Stimulated activated memory B cell treated with anti-CD40 and anti-IgM and Interleukin-4, amounts not matched to agents 10 μg/mL and 1 μg/mL and 100 μg/mL, for 72 hours (primary cell): ENCODE measurements at places on chromosomes 16 and 17.

DNA sequence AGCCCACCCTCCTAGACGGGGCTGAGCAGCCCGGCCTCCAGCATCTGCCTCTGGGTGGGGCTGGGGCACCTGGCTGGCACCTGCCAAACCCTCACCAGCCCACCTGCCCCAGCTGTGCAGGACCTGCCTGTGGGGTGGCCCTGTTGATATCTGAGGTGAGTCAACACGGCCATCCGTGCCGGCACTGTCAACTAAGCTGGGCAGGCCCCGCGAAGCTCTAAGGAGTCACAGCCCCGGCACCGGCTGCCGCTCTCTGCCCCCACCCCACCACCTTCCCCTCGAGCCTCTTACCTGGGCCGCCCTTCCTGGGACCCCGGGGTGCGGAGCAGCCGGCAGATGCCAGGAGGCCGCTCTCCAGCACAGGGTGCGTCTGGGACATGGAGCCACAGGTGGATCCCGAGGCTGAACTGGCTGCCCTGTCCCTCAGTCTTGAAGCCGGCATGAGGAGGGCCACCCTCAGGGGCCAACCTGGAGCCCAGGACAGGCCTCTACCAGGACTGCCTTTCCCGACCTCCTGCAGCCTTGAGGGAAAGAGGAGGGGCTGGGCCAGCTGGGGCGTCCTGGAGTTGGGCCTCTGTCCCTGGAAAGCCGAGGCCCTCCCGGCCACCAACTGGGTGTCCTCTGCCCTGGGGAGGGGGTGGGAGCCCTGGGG is 515 bp downstream of the CBFA2T3 start:
- peaks cover 90% of the 10 kb centered on the region for H3K4me1 ChIP-seq
- H3K4me3 ChIP-seq, result peak overlapping the region; percentile 94
- peak; percentile 24 for ATAC-seq
- peaks cover 34% of the 10 kb centered on the region for H3K36me3 ChIP-seq
- H3K27me3 ChIP-seq, result no peaks in the 10 kb centered on the region

DNA sequence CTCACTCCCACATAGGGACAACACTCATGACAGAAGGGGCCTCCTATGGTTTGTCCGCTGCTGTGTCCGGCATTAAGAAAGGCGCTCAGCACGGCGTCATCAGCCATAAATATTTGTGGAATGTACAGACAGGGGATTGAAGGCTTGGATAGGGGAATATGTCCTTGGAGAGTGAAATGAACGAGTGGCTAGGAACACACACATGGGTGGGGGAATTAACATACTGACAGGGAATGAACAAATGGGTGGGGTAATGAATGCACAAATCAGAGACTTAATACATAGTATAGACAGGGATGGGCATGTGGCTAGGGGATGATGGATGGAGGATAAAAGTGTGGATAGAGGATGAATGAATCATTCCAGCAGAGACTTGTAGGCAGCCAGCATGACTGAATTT is 154.0 kb upstream of the HSBP1 start:
- no peak for ATAC-seq
- H3K36me3 ChIP-seq, result no peaks in the 10 kb centered on the region
- peaks cover 18% of the 10 kb centered on the region for H3K27me3 ChIP-seq
- H3K27ac ChIP-seq, result no peak overlapping the region
- H3K4me1 ChIP-seq, result no peaks in the 10 kb centered on the region
- no peak overlapping the region for H3K4me3 ChIP-seq

DNA sequence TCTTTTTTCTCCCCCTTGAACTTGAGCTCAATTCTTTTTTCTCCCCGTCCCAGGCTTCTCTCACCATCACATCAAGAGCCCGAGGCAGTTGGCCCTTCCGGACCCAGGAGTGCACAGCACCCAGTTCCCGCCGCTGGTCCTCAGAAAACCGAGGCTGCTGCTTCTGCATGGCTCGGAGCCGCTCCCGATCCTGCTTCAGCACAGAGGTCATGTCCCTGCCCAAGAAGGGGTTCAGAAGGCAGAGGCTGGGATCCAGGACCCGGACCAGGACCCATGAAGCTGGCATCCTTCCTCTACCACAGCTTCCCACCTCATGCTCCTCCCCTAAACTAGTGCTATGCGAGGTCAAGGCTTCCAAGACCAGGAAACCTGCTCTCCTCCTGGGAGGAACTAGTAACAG is 10.5 kb downstream of the PER1 start:
- H3K27ac ChIP-seq, result no peak overlapping the region
- H3K27me3 ChIP-seq, result no peaks in the 10 kb centered on the region
- ATAC-seq, result no peak
- peaks cover 59% of the 10 kb centered on the region for H3K36me3 ChIP-seq
- no peak overlapping the region for H3K4me3 ChIP-seq
- peaks cover 8% of the 10 kb centered on the region for H3K4me1 ChIP-seq

- no peaks in the 10 kb centered on the region for H3K27me3 ChIP-seq
- peak overlapping the region; percentile 18 for H3K4me3 ChIP-seq
- peak; percentile 61 for ATAC-seq
Observed at GRCh38 chr17:27463235-27463677, 7.0 kb downstream of the KSR1 start.

GRCh38 chr16:88078111-88078775 is 127.0 kb downstream of the BANP start:
- no peak overlapping the region for H3K4me3 ChIP-seq
- peaks cover 60% of the 10 kb centered on the region for H3K36me3 ChIP-seq
- no peaks in the 10 kb centered on the region for H3K27me3 ChIP-seq
- peaks cover 5% of the 10 kb centered on the region for H3K4me1 ChIP-seq

- H3K4me1 ChIP-seq, result peaks cover 23% of the 10 kb centered on the region
- no peak overlapping the region for H3K27ac ChIP-seq
- H3K27me3 ChIP-seq, result peaks cover 92% of the 10 kb centered on the region
- peak overlapping the region; percentile 57 for H3K4me3 ChIP-seq
Observed at GRCh38 chr17:6712854-6713129, 377 bp downstream of the SLC13A5 start.

- H3K27me3 ChIP-seq, result no peaks in the 10 kb centered on the region
- H3K4me1 ChIP-seq, result peaks cover 18% of the 10 kb centered on the region
- H3K4me3 ChIP-seq, result no peak overlapping the region
- ATAC-seq, result no peak
- H3K27ac ChIP-seq, result no peak overlapping the region
- peaks cover 11% of the 10 kb centered on the region for H3K36me3 ChIP-seq
Observed at GRCh38 chr17:50375858-50376538, 3.0 kb downstream of the EME1 start.

- peaks cover 21% of the 10 kb centered on the region for H3K36me3 ChIP-seq
- ATAC-seq, result peak; percentile 98
- peaks cover 44% of the 10 kb centered on the region for H3K4me1 ChIP-seq
- peak within 1 kb of the TSS; percentile 95 for H3K4me3 ChIP-seq
- H3K27me3 ChIP-seq, result no peaks in the 10 kb centered on the region
Observed at GRCh38 chr17:75289115-75289831, at the start of gene SLC25A19. SLC25A19 (minus strand) TSS chr17:75289433; CDS start chr17:75286764, 2,669 bp downstream.

DNA sequence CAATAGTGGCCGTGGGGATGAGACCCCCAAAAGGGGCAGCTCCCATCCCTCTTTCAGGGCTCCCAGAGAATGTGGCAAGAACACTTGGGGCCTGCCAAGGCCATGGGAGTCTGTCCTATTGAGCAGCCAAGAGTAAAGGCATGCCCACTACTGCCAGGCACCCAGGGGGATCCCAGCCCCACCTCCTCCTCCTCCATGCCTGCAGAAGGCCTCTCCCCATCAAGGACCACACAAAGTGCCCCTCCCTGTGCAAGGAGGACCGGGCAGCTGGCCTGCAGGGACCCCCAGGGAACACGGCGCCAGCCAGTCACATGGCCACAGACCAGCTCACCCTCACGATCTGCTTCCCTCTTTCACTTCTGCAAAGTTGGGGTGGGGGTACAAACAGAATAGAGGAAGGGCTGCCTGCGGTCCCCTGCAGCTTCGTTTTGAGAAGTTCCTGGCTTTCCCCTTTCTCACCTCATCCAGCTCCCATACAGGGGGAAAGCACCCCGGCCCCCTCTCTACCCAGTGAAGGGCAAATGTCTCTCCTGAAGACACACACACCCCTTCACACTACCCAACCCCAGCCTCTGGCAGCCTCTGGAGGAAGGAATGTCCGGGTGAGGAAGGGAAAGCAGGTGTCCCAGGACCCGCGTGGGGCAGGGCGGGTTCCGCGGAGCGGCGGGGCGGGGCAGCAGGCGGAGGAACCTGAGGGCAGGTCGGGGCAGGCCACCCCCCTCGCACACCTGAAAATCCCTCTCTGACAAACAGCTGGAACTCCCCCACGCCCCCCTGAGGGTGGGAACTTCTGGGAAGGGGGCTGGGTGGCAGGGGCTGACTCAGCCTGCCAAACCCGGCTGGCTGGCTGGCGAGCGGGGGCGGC is 2.0 kb downstream of the PPP1R9B start:
- peaks cover 49% of the 10 kb centered on the region for H3K4me1 ChIP-seq
- peak overlapping the region; percentile 93 for H3K27ac ChIP-seq
- peak; percentile 82 for ATAC-seq
- H3K36me3 ChIP-seq, result peaks cover 53% of the 10 kb centered on the region

DNA sequence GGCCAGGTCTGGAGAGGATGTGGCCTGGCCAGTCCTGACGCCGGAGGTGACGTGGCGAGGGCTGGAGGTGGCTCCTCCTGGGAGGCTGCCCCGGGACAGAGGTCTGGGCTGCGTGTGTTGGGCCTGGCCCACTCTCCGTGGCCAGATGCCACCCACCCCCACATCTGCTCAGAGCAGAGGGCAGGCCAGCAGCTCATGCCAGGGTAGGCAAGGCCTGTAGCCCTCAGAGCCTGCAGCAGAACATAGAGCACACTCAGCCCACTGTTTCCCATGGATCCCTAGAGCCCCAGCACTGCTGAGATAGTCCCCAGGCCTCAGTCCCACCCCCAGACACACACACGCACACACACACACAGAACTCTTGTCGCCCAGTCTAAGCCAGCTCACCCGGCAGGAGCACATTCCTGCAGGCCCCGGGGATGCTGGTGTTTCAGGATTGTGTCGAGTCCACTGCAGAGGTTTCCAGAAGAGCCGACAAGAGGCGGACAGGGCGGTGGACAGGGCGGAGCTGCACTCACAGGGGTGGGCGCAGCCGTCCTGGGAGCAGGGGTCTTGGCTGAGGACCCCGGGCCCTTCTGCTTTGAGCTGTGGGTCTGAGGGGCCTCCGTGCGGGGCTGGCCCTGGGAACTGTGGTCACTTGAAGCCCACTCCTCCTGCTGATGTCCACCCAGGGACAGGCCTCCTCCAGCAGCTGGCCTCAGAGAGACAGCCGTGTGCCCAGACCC is 33.4 kb downstream of the SOX8 start:
- H3K36me3 ChIP-seq, result no peaks in the 10 kb centered on the region
- peaks cover 36% of the 10 kb centered on the region for H3K27me3 ChIP-seq
- H3K4me1 ChIP-seq, result no peaks in the 10 kb centered on the region
- no peak for ATAC-seq

DNA sequence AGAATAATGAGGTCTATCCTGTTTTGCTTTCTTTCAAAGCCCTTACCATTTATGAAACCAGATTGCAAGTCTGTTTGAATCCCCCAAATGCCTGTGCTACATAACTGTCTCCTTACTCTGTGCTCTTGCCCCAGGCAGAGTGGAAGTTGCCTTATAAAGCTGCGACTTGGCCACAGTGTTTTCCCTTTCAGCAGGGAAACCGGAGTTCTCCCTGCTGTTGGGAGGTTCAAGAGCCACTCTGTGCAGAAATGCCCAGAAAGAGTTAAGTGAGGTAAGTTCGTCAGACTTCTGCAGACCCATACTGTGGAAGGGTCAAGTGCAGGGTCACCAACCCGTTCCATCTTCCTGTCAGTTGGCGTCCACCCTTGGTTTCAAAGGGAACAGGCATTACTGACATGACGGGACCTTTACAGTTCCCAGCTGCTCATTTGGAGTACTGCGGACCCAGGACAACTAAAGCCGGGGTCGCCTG is 508.9 kb downstream of the WWOX start:
- H3K4me1 ChIP-seq, result no peaks in the 10 kb centered on the region
- no peaks in the 10 kb centered on the region for H3K36me3 ChIP-seq
- no peak overlapping the region for H3K27ac ChIP-seq
- H3K27me3 ChIP-seq, result no peaks in the 10 kb centered on the region
- ATAC-seq, result no peak

- no peaks in the 10 kb centered on the region for H3K36me3 ChIP-seq
- H3K4me1 ChIP-seq, result no peaks in the 10 kb centered on the region
- no peak overlapping the region for H3K27ac ChIP-seq
- peaks cover 28% of the 10 kb centered on the region for H3K27me3 ChIP-seq
Observed at GRCh38 chr17:17420082-17420481, 56.7 kb upstream of the MED9 start.

GRCh38 chr17:8707332-8708024 is 37.2 kb downstream of the CCDC42 start:
- H3K36me3 ChIP-seq, result no peaks in the 10 kb centered on the region
- no peak overlapping the region for H3K4me3 ChIP-seq
- no peaks in the 10 kb centered on the region for H3K4me1 ChIP-seq
- H3K27me3 ChIP-seq, result peaks cover 57% of the 10 kb centered on the region
- no peak for ATAC-seq
- H3K27ac ChIP-seq, result no peak overlapping the region

GRCh38 chr17:79789943-79790804 is 6.7 kb downstream of the CBX8 start:
- no peaks in the 10 kb centered on the region for H3K36me3 ChIP-seq
- H3K27ac ChIP-seq, result no peak overlapping the region
- peaks cover 9% of the 10 kb centered on the region for H3K4me1 ChIP-seq

- H3K36me3 ChIP-seq, result no peaks in the 10 kb centered on the region
- no peak overlapping the region for H3K4me3 ChIP-seq
- H3K27ac ChIP-seq, result no peak overlapping the region
- no peak for ATAC-seq
- H3K4me1 ChIP-seq, result peaks cover 14% of the 10 kb centered on the region
Observed at GRCh38 chr17:55454906-55455474, 33.4 kb upstream of the MMD start.

DNA sequence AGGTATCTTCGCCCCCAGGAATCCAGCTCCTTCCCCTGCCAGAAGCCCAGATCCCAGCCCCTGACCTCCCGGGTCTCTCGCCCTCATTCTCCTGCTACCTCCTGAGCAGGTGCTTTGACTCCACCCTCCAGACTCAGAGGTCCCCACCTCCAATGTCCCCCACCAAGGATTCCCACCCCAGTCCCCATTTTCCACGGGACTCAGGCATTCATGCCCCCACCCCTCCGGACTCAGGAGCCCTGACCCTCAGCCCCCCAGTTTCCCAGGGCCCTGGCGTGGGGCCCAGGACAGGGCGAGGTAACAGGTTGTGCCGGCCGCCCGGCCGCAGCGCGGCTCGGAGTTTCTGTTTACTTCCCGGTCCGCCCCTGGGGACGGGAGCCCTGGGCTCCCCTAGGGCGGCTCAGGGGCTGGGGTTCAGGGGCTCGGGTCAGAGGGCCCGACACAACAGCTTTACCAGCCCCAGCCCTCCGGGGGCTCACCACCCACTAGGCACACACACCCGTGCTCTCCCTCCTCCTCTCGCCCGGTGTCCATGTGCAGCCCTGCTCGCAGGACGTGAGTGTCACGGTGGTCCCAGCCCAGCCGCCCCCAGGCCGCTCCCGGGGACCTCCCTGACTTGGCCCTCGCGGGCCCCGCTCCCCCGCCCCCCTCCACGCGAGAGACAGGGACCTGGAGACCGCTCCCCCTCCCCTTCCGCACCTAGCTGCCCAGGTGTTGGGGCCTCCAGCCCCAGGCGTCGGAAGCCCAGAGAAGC is 595 bp downstream of the BICDL2 start:
- peak overlapping the region; percentile 25 for H3K27ac ChIP-seq
- H3K36me3 ChIP-seq, result no peaks in the 10 kb centered on the region
- peaks cover 12% of the 10 kb centered on the region for H3K4me1 ChIP-seq
- peak; percentile 37 for ATAC-seq
- peaks cover 94% of the 10 kb centered on the region for H3K27me3 ChIP-seq
